Neuronal stem cell (in vitro differentiated cells): ENCODE measurements at places on chromosomes 5 and 9.

GRCh38 chr5:94993491-94993890, 291.4 kb downstream of the MCTP1 start:
- DNase-seq, result no peak

DNA sequence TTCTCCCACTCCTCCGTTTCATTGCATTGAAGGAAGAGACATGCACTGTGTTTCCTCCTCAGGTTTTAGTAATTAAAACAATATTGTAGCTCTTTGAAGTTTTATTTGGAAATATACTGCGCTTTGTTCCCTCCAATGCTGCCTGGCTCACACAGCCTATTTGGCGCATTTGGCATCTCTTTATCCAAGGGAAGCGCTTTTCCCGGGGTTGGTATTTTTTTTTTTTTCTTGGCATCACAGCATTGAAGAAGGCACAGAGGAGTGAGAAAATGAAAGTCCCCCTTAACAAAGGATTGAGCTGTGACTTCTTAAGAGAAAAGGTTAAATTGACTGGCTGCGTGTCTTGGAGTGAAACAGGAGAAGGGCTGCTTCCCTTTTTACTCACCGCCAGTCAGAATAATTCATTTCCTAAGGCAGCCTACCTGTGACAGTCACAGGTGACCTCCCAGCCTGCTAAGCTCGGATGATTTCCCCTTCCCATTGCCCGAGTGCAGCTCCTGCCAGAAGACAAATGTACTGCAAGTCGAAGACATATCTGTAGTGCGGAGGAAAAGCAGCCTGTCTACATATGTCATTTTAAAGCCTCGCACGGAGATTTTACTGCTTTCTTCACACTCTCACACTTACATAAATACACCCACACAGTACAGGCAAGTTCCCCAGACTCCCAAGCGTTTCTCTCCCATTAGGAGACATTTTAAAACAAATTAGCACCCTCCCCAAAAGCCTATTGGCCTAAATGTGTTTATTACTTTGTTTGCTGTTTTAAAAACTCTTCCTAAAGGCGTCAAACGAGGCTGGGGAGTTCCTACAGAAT, 665.5 kb upstream of the ZNF608 start:
- DNase-seq, result no peak

GRCh38 chr5:168062239-168062638, 229.2 kb upstream of the WWC1 start:
- DNase-seq, result no peak

DNA sequence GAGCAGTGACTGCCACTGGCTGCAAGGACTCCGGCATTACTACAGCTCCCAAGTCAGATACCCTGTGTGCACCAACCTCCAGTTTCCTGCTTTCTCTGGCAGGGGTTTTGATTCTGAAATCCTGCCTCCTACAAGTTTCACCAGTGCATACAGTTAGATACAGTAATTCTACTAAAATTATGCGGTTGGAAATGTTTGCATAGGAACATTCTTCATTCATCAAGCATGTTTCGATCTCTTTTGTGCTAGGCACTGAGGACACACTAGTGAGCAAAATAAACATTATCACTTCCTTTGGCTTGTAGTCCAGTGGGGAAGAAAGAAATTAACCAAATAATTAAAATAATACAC, 152.2 kb downstream of the TMEM167A start:
- DNase-seq, result no peak

GRCh38 chr5:80961376-80962281, 1.5 kb downstream of the RASGRF2 start:
- DNase-seq, result peak; percentile 9
